Activated T-helper 1 cell treated with anti-CD3 and anti-CD28 coated beads, Interleukin-2, amount 50 U/mL, for 16 hours (primary cell): ENCODE measurements at places on chromosomes 6 and 20.

DNA sequence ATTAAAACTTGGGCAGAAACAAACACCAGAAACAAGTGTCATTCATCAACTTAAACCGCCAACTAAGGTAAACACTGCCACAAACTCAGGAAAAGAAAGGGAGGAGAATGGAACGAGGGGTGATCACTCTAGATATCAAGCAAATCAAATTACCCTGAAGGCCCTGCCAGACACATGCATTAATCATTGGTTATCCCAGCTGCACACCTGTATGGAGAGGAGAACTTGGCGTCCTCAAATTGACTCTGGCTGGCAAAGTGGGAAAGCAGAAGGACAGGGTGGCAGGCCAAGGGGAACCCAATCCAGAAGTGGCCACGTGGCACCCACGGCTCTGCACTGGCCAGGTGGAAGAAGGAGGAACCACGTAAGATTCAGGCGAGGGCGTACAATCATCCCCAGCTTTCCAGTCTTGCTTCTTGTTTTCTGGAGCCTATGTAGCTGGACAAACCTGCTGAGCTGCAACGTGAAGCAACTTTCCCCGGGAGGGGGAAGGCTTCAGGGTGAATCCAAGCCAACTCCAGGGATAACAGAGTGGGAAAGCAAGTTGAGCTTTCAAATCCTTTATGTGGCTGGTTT is 156.2 kb upstream of the JARID2 start:
- no peak for DNase-seq

GRCh38 chr20:9483131-9483530 is 31.3 kb upstream of the LAMP5 start:
- DNase-seq, result no peak

DNA sequence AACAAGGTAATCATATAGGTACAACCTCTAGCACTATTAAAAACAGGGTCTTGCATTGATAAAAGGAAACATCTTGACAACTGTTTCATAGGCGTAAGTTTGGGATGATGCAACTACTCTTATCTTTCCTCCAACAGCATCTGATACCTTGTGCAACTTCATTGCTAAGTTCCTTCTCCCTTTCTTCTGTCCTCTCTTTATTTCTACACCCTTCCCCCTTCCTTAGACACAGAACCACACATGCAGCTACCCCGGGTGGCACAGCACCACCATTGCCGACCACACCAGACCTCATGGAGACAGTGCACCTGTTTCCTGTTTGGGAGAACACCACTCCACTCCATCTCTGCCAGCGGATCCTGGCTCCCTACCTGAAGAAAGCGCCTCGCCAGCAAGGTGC is 14.4 kb downstream of the MYB start:
- no peak for DNase-seq

GRCh38 chr20:42763015-42763414 is 426.7 kb downstream of the PTPRT start:
- no peak for DNase-seq

DNA sequence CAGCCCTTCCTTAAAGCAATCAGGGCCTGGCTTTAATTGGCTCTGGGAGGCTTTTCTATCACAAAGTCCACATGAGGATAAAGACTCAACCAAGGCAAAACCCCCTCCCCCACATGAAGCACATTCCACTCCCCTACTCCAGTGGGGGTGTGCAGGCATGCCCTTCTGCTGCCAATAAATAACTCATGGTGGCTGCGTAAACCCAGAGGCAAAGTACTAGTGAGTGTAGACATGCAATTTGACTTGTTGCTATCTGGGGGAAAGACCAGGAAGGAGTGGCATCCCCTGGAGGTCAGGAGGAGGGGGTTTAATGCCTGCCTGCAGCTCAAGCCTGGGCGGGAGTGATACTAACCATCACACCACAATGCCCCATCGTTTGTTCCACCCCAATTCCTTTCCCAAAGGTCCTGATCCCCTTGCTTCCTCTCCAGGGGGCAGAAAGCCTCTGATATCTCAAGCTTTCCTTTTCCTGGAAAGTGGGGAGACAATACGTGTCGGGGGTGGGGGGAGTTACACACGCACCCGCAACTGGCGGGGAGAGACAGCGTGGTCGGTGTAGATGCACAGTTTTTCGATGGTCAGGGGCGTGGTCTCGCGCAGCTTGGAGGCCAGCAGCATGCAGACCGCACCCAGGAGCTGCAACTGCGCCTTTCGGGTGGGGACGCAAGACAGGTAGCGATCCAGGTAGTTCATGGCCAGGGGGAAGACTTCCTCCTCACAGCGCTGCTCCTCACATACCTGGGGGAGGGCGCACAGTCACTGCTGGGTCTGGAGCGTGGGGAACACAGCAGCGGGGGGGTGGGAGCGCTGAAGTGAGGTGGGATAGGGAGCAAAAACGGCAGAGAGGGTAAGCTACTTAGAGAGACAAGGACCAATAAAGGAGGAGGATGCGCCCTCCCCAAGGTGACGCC is 1.5 kb downstream of the CCND3 start:
- DNase-seq, result no peak

- no peak for DNase-seq
These were observed 29.5 kb downstream of the MTHFD1L start for GRCh38 chr6:150894935-150895552.

- no peak for DNase-seq
These were observed 11.1 kb downstream of the TMEM200A start for GRCh38 chr6:130376936-130377335.

GRCh38 chr6:25202504-25202903 is 76.7 kb upstream of the CARMIL1 start:
- DNase-seq, result no peak

DNA sequence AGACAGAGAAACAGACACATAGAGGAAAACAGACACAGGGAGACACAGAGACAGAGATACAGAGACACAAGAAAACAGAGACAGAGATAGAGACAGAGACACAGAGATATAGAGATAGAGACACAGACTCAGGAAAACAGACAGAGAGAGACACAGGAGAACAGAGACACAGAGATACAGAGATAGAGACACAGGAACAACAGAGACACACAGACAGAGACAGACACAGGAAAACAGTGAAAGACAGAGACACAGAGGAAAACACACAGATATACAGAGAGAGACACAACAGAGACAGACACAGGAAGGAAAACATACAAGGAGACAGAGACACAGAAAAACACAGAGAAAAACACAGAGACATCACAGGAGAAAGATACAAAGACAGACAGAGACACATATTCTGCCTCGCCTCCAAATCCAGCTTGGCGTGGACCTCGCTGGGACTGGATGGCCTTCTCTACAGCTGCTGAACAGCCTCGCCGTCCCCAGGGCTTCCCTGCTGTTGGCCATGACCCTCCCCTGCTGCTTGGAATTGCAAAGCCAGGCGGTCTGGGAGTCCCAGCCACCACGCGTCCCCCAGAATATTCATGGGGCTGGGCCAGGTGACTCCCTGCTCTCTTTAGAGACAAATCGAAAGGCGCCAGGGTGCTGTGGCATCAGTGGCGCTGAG is 36.8 kb downstream of the NTSR1 start:
- no peak for DNase-seq

DNA sequence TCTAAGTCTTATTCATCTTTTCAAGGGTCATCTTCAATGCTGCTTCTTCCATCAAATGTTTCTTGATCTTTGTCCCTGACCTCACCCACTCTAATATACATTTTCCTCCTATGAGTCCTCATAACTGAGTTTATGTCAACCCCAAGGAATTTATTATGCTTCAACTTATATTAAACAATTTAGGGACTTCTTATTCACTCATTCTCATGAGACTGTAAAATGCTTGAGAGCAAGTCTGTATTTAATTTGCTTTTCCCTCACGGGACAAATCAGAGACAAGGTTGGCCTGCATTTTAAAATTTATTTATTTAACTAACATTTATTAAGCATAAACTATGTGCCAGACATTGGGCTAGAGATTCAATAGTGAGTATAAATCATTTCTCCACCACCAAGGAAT is 312.0 kb upstream of the NT5E start:
- DNase-seq, result no peak

- no peak for DNase-seq
These were observed 12.8 kb downstream of the UNC93A start for GRCh38 chr6:167303675-167304625.

- DNase-seq, result no peak
These were observed 44.8 kb downstream of the PTPN1 start for GRCh38 chr20:50554694-50555579.
